ENCODE measurements at places on chromosomes 3 and 15.

- H3K4me3 ChIP-seq, result no peak overlapping the region
- no peak overlapping the region for H3K27ac ChIP-seq
- DNase-seq, result peak; percentile 70
- no peaks in the 10 kb centered on the region for H3K36me3 ChIP-seq
- H3K27me3 ChIP-seq, result no peaks in the 10 kb centered on the region
These were observed 263.6 kb upstream of the HES1 start for GRCh38 chr3:193872265-193872753.

- peaks cover 51% of the 10 kb centered on the region for H3K4me1 ChIP-seq
- no peaks in the 10 kb centered on the region for H3K27me3 ChIP-seq
- no peak for DNase-seq
- no peaks in the 10 kb centered on the region for H3K36me3 ChIP-seq
- H3K4me3 ChIP-seq, result no peak overlapping the region
- no peak overlapping the region for H3K27ac ChIP-seq
These were observed 185.8 kb upstream of the BCL6 start for GRCh38 chr3:187931101-187931500.

- no peaks in the 10 kb centered on the region for H3K27me3 ChIP-seq
- peaks cover 4% of the 10 kb centered on the region for H3K36me3 ChIP-seq
- peaks cover 82% of the 10 kb centered on the region for H3K4me1 ChIP-seq
These were observed 26.0 kb downstream of the CYP19A1 start for GRCh38 chr15:51312166-51313073.

GRCh38 chr3:69288161-69288895, 97.6 kb downstream of the FRMD4B start:
- H3K27ac ChIP-seq, result no peak overlapping the region
- no peaks in the 10 kb centered on the region for H3K4me1 ChIP-seq
- H3K4me3 ChIP-seq, result no peak overlapping the region
- DNase-seq, result no peak
- H3K27me3 ChIP-seq, result peaks cover 2% of the 10 kb centered on the region

GRCh38 chr15:68283401-68283800, 5.9 kb downstream of the FEM1B start:
- H3K4me3 ChIP-seq, result no peak overlapping the region
- H3K27ac ChIP-seq, result no peak overlapping the region
- no peaks in the 10 kb centered on the region for H3K27me3 ChIP-seq

Data from HepG2 (cell line).